ENCODE measurements at places on chromosomes 6 and 20.

GRCh38 chr6:78947529-78947928 lies 80.2 kb downstream of the IRAK1BP1 start:
- DNase-seq: no peak

- DNase-seq: no peak
Measured at GRCh38 chr6:116764629-116764960, 924 bp downstream of the FAM162B start.

DNA sequence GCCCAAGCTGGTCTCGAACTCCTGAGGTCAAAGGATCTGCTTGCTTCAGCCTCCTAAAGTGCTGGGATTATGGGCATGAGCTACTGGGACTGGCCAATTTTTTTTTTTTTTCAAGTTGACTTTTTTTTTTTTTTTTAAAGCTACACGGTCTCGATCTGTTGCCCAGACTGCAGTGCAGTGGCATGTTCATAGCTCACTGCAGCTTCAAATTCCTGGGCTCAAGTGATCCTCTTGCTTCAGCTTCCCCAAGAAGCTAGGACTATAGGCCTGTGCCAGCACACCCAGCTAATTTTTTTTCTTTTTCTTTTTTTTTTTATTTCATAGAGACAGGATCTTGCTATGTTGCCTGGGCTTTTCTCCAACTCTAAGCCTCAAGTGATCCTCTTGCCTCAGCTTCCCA lies 59.5 kb downstream of the NCOA3 start:
- DNase-seq: no peak

GRCh38 chr20:23160536-23161243 lies 74.6 kb upstream of the CD93 start:
- DNase-seq: no peak

GRCh38 chr20:24487648-24488047 lies 18.2 kb downstream of the SYNDIG1 start:
- no peak for DNase-seq

GRCh38 chr6:37081042-37081607 lies 75.7 kb downstream of the FGD2 start:
- no peak for DNase-seq

GRCh38 chr6:41021832-41022231 lies 17.2 kb downstream of the UNC5CL start:
- no peak for DNase-seq

DNA sequence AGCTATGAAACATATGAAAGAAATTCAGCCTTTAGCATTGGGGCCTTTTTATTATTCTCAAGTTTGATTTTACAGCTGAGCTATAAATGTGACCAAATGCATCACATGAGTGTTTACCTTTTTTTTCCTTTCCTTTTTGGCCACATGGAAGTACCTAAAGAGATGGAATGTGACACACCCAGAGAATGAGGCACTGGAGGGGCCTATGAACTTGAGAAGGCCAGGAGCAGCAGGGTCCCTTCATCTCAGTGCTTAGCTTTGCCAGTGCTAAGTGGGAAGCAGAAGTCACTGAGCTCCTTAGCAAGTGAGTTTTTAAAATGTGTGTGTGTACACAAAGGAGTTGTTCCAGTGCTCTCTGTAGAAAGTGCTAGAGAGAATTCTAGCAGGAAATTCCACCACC lies 44.7 kb downstream of the RREB1 start:
- DNase-seq: no peak

DNA sequence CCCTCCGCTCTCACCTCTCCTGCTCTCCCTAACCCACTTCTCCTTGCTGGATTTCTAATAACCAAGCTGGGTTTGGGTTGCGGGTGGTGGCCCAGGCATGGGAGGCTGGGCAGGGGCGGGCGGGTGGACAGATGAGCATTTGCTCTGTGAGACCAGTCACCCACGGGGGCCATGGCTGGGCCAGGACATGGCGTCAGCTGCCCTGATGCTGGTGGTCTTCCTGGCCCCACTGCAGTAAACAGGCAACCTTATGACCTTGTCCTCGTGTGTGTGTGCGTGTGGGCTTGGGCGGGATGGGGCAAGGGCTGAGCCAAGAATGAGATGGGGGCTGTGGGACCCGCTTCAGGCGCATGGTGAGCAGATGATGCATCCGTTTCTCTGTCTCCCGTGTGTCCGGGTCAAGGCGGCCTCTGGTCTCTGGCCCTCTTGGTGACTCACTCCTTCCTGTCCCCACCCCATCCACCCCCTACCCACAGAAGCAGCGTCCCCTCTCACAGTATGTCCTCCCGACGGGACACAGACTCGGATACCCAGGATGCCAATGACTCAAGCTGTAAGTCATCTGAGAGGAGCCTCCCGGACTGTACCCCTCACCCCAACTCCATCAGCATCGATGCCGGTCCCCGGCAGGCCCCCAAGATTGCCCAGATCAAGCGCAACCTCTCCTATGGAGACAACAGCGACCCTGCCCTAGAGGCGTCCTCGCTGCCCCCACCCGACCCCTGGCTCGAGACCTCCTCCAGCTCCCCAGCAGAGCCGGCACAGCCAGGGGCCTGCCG lies 41.4 kb upstream of the MYL9 start:
- DNase-seq: no peak

- no peak for DNase-seq
Measured at GRCh38 chr6:144886682-144887081, 601.5 kb downstream of the UTRN start.

GRCh38 chr20:949717-950116 lies 33.6 kb upstream of the ANGPT4 start:
- DNase-seq: no peak

- DNase-seq: no peak
Measured at GRCh38 chr6:62974452-62974851, 236.8 kb upstream of the FKBP1C start.

DNA sequence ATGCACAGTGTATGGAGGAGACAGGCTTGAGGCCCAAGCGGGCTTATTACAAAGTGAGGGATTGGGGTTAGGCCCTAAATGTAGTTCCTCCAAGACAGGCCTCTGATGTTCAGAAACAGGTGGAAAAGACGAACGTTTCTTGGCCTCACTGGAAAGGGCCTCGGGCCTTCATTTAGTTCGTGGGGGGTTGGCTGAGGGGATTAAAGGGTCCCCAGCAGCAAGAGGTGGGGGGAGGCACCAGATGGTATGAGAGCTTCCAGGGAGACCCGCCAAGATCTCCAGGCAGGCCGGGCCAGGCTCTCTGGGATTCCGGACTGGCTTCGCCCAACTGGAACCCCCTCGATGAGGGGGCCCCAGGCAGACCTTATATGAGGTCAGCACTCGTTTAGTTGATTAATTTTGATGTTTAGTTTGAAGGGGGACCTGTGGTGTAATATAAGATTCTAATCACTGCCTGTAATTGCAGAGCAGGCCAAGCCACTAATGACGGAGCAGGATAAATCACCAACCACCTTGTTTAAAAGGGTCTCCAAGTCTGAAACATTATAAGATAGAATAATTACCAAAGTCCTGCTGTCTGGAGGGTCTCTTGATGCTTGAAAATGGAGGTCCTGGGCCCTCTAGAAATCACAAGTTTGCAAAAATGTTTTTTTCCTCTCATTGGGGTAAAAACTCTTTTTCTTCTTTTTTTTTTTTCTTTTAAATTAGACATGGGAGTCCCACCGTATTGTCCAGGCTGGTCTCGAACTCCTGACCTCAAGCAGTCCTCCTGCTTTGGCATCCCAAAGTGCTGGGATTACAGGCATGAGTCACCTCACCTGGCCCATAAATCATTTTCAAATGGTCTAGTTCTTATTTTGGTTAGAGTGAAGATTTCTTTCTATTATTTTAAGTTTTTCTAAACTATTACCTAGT lies 2.2 kb downstream of the HMGA1 start:
- no peak for DNase-seq

DNA sequence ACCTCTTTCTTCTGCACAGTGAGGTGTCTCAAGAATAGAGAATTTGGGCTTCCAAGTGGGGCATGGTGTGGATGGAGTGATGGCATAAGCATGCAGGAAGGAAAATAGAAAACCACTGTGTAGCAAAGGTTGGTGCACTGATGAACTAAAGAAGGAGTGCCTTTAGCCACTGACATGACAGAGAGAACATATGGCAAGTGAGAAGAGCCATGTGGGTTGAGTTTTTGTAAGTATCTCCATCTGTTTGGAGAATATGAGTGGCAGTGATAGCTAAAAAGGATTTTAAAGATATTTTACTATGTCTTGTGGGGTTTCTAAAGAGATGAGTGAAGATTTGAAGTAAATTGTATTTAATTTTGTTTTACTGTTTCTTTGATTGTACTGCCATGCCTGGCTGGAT lies 160.5 kb upstream of the GRIK2 start:
- no peak for DNase-seq

- no peak for DNase-seq
Measured at GRCh38 chr20:25178563-25179438, 16.7 kb upstream of the ENTPD6 start.

GRCh38 chr20:39109933-39110818 lies 148.0 kb downstream of the DHX35 start:
- no peak for DNase-seq

DNA sequence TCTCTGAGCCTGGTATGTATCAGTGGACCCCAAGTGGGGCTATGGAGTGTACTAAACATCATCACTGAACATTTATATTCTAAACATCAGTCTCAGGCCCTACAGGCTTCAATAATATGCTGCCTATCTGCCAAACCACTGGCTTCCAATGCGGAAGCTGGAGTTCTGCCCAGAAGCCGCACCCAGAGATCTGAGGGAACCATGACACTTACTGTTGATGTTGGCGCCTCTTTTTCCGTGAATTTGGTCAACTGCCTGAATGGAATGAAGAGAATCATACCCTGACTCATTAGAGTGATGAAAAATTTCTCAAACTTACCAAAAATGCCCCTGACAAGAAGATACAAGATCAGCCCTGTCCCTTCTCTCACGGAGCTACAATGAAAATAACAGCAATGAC lies 66.2 kb downstream of the SLC22A23 start:
- no peak for DNase-seq

GRCh38 chr20:49267327-49267726 lies 10.5 kb downstream of the ZNFX1 start:
- DNase-seq: no peak
